NCI-H2081 treated with DMSO at 0.1 percent for 48 hours (cell line): ENCODE measurements at places on chromosomes 1 and 21.

- peak; percentile 39 for DNase-seq
Measured at GRCh38 chr1:209569455-209570207, 13.9 kb upstream of the CAMK1G start.

GRCh38 chr1:197480446-197480845, 212.4 kb downstream of the CRB1 start:
- no peak for DNase-seq

GRCh38 chr1:213438339-213438738, 387.3 kb downstream of the RPS6KC1 start:
- DNase-seq, result no peak

- DNase-seq, result no peak
Measured at GRCh38 chr1:224744521-224744920, 128.4 kb downstream of the CNIH3 start.

DNA sequence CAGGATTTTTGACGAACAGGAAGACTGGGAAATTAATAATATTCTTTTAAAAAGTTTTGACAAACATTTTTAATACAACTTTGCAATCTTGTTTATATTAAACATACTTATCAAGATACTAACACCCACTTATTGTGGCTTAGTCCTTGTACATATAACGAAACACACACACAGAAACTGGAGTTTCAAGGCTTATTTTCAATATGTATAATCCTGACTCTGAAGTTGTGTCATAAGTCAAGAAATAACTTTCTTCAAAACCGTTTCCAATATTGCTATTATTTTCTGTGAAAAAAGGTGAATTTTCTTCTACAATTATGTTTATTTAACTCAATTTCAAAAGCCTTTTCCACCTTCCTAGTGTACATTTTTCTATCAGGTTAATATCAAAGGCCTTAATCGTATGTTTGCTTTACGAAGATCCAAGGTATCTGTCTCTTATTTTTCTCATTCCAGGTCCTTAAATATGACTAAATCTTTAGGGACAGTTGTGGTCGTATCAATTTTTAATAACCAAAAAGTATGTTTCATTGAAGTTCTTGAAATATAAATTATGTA, 1.8 kb downstream of the CDKN2C start:
- no peak for DNase-seq

- DNase-seq, result peak; percentile 67
Measured at GRCh38 chr1:162873671-162874666, 13.0 kb upstream of the CCDC190 start.

- DNase-seq, result no peak
Measured at GRCh38 chr1:21149430-21149854, 27.3 kb downstream of the EIF4G3 start.

DNA sequence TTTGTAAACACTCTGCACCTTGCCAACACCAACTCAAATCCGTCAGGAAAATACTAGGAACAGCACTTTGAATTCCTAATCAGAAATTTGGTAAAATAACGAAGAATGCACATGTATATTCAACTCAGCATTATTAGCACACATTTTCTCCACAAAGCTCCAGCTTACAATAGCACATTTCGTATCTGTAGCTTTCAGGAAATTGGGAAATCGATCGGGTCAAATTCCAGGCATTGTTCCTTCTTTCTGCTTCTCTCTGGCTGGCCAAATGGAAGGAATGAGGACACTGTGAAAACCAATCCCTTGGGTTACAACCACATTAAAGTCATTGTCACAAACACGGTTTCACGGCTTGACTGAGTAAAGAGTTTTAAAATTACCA, 58.6 kb downstream of the NPHP4 start:
- no peak for DNase-seq

DNA sequence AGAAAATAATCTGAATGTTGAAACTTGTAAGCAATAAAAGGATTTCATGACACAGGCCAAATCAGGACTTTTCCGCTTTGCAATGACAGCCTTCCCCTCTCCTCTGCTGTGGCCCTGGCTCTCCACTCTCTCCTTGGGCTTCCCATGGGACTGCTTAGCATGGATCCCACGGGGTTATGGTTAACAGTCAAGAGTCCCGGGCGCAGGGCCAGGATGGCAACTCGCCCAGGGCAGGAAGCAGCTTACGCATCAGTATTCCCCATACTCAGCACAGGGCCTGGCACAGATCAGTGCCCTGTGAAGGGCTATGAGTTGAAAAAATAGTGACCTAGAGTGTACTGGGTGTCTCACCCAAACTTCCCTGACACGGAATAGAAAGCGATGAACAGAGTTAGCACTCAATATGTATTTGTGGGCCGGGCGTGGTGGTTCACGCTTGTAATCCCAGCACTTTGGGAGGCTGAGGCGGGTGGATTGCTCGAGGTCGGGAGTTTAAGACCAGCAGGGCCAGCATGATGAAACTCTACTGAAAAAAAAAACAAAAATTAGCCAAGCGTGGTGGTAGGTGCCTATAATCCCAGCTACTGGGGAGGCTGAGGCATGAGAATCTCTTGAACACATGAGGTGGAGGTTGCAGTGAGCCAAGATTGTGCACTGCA, 29.1 kb upstream of the GRHL3 start:
- DNase-seq, result peak; percentile 9

DNA sequence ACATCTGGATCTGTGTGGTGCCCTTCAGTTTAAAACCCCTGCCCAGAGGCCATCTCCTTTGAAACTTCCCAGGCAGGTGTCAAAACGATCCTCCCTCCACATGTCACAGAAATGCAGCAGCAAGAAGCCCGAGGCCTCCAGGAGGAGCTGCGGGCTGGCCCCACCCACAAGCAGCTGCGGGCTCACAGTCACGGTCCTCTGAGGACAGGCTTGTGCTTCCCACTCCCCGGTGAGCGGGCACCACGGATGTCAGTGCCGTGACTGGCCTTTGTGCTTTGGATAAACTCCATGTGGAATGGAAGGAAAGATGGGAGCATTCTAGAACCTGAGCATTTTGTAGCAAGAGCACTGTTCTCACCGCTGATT, 65.8 kb downstream of the SIK1 start:
- no peak for DNase-seq

DNA sequence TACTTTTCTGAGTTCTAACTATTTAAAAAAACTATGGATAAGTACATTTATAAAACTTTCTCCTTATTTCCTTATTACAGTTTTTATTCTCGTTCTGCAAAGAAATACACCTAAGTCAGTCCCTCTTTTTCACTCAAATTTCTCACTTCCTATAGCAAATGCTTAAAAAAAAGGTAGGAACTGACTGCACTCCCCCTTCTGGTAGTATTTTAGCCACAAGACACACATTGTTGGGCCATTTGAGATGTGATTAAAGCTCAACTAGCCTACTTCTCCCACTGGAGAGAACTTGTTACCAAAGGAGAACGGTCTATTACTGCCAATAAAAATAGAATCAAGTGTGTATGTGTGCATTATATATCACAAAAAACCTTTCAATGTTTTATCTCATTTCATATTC, 521.9 kb upstream of the PRMT6 start:
- no peak for DNase-seq

- DNase-seq, result no peak
Measured at GRCh38 chr1:2855206-2856065, 53.9 kb upstream of the TTC34 start.

- no peak for DNase-seq
Measured at GRCh38 chr1:174308604-174309003, 139.2 kb upstream of the GPR52 start.

GRCh38 chr1:41161846-41162245, 80.3 kb downstream of the SCMH1 start:
- no peak for DNase-seq

GRCh38 chr1:115348636-115349035, 10.6 kb upstream of the NGF start:
- DNase-seq, result no peak

GRCh38 chr1:177007437-177008161, 156.9 kb downstream of the ASTN1 start:
- no peak for DNase-seq

DNA sequence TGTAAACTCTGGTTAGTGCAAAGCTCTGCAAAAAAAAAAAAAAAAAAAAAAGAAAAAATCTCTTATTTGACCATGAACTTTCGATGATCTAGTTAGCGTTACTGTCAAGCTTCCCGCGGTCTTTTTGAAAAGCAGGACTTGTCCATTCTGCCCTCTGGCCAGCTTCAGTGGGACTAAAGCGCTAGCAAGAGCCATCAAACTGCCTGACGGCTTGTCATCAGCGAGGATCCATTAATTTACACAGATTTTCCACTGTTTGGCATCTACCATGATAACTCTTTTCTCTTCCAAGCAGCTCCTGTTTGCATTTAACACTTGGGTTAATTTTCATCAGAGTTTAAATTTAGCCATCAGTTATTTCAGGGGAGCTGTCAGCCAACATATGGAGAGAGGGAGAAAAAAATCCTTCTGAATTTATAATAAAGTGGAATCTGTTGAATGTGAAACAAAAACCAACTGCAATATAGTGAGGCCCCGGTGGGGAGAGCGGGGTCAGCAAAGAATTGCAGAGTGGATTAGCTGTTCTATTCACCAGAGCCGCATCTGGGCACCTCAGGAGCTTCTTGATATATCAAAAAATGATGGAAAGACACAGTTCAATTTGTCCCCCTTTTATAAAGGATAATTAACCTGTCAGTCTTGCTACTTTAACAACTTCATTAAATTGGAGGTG, 298.2 kb downstream of the SPATA17 start:
- DNase-seq, result no peak

- DNase-seq, result no peak
Measured at GRCh38 chr1:119367432-119368124, 1.0 kb upstream of the HAO2 start.

DNA sequence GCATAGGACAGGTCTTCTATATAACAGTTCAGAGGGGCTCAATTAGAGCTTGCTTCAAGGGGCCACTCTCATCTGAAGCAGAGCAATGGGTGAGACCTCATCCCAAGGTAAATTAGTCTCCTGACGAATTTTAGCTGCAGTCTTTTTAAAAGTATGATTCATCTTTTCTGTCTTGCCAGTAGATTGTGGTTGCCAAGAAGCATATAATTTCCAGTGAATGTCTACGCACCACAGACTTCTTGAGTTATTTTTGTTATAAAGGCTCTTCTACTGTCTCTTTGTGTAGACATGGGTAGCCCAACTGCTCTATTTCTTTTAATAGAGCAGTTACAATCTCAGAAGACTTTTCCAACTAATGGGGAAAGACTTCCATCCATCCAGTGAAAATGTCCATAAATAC, 108.9 kb upstream of the FMN2 start:
- no peak for DNase-seq

- DNase-seq, result no peak
Measured at GRCh38 chr1:61052395-61053225, 29.8 kb upstream of the NFIA start.

GRCh38 chr1:226308723-226309397, at the start of gene LIN9:
TSS of gene LIN9 (minus strand) at chr1:226309164. CDS start at chr1:226309139, 25 bp downstream.
- DNase-seq, result peak; percentile 74

DNA sequence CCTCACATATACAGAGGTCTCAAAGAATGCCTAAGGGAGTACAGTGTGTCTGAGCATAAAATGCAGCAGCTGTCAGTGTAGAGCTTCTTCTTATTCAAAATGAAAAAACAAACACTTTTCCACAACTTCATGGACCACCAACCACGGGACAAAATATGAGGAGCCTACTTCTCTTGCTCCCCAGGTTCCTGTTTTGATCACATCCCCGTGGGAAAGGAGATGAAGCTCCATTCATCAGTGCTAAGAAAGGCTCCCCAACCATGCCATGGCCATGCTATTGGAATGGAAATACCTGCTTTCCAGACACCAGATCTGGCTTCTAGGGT, 383 bp downstream of the CD48 start:
- no peak for DNase-seq

DNA sequence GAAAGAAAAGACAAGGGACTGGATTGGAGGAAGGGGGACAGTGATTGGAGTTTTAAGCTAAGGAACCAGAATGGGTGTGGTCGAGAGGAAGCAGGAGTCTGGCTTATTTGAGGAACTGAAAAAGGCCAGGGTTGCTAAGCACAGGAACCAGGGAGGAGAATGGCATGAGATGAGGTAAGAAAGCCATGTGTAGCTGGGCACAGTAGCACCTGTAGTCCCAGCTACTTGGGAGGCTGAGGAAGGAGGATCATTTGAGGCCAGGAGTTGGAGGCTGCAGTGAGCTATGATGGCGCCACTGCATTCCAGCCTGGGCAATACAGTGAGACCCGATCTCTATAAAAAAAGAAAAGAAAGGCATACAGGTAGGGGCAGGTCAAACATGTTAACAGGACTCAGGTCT, 8.1 kb upstream of the KHDRBS1 start:
- DNase-seq, result no peak

GRCh38 chr1:31865728-31866449, 50.1 kb upstream of the SPOCD1 start:
- no peak for DNase-seq

DNA sequence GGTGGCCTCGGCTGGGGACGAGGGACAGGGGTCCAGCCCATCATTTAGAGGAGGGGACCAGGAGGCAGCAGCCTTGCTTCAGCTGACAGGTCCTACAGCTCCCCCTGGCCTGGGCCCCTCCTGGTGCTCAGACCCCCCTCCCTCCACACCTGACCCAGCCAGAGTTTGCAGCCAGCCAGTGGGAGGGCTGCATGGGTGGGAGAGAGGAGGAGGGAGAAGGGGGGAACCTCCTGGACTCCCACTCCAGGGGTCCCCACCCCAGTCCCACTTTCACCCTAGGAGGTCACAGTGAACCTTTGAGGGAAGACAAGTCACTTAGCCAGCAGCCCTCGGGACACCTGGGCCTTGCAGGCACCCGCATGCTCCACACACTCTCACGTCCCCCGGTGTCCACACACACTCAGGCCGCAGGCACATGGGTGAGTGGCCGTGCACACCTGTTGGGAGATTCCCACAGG, 108.9 kb upstream of the ZBTB40 start:
- no peak for DNase-seq

DNA sequence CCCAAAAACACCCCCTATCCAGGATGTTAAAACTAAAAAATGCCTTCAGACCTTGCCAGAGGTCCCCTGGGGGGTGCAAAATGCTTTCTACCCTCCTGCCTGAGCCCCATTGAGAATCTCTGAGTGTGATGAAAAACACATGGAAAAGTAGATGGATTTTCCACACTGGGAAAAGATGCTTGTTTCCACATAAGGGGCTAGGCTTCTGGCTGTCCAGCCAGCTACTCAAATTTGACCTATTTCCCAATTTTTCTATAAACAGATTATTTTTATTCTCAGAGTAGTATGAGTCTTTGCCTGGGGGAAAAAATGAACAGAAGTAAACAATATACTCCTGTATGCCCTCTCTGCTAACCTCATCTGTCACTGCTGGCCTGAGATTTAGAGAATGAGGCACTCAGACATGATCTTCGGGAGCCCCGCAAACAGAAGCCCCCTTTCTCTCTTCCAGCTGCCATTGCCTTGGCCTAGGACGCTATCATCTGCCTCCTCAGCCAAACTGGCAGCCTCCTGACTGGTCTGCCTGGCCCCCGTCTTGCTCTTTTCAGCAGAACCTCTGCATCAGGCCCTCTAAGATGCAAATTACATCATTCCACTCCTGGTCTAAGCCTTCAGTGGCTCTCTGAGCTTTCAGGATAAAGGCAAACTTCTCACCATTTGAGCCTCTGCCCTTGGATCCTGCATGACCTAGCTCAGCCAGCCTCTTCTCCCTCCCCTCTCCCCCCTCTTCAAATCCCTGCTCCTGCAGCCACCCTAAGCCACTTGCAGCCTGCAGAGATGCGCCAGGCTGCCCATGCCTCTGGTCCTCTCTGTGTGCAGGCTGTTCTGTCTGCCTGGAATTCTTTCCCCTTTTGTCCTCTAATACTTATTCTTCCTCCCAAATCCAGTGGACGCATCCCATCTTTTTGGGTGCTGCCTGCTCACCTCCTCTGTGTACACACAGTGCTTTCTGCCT, 39.7 kb upstream of the TMEM125 start:
- no peak for DNase-seq
